Head of caudate nucleus (tissue), 42 donors: ENCODE measurements at places on chromosomes 7 and 10.
A peak's percentile ranks its signal among the peaks of the same experiment; 100 is the strongest.

DNA sequence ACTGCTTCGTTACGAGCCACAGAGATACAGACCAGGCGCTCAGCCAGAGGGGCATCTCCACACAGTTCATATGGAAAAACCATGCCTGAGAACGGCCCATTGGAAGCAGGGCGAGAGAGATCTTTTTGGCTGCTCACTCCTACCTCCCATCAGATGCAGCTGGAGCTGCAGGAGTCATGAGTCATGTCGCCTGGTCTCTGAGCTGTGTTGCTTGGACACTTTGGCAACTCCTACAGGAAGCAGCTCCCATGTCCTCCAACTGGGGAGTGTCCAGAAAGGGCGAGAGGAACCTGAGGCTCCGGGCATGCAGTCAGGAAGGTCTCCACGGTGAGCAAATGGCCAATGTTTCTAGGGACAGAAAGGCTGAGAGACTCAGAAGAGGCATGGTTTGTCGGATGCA lies 24.9 kb downstream of the INSIG1 start:
- no peak for DNase-seq

DNA sequence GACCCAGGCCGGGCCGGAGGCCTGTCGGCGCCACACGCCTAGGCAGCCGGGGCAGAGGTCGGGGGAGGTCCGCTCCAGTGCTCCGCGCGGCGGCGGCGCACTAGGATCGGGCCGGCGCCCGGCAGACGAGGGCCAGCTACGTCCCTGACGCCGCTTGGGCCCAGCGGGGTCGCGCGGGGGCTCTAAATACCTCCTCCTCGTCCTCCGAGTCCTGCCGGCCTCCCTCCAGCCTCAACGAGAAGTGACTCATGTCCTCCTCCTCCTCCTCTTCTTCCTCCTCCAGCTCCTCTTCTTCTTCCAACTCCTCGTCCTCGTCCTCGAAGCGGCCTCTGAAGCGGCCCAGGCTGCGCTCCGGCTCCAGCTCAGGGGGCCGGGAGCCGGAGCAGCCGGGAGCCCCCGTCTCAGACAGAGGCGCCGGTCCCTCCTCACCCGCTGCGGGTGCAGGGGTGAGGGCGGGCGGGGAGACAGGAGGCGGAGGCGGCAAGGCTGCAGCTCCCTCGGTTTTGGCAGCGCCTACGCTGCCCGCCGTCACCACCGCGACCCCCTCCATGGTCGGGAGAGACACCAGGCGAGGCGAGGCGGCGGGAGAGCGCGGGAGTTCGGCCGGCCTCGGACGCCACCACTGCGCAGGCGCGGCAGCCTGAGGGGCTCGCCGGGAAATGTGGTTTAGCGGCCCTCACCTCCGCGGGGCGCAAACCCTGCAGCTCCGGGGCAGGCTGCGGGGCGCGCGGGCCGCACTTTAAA lies at the start of gene PCGF6:
Gene PCGF6 (minus strand): TSS at position 624 of the 744 bp plus-strand sequence. CDS start 74 bp downstream, at position 550.
- DNase-seq: peak; percentile 63

GRCh38 chr10:132572545-132572937 lies 35.0 kb downstream of the INPP5A start:
- no peak for DNase-seq

DNA sequence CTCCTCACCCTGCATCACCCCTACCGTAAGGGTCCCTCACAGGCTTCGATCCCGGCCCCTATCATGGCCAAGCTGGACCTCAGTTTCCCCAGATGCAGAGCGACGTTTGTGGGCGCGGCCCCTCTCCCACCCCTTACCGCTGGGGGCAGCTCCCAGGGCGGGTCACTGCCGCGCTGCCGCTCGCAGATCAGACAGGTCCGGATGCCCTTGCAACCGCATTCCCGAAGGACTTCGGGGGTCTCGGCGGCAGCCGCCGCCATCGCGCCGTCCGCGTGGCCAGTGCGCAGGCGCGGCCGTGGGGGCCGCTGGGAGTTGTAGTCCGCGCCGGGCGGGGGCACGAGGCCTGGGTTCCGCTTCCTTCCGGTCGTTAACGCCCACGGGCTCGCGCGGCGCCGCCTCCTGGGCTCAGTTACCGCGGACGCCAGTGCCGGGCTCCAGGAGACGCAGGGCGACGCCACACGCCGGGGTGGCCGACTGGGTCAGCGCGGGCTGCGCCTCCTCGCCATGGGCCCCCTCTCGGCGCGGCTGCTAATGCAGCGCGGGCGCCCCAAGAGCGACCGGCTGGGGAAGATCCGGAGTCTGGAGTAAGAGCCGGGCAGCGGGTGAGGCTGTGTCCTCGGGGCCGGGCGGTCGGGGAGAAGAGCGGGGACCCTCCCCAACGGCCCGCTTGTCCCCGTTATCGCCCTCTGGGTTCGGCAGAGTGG lies at the start of the genes ALKBH4 and LRWD1:
Gene ALKBH4 (minus strand): TSS at position 287 of the 704 bp plus-strand sequence. CDS start 27 bp downstream, at position 260.
Gene LRWD1 (plus strand): TSS at position 408 of the 704 bp plus-strand sequence. CDS start 97 bp downstream, at position 505.
- DNase-seq: peak; percentile 91
